Omental fat pad (tissue), 4 donors: ENCODE measurements at places on chromosomes 1 and 21. TPM values are rescaled to one million over a fixed set of nuclear protein-coding genes. Genes with fewer than 3 reads are reported as not detected.

The PKLR gene
- total RNA-seq = not detected

The CLCA1 gene
- not detected for total RNA-seq

DNA sequence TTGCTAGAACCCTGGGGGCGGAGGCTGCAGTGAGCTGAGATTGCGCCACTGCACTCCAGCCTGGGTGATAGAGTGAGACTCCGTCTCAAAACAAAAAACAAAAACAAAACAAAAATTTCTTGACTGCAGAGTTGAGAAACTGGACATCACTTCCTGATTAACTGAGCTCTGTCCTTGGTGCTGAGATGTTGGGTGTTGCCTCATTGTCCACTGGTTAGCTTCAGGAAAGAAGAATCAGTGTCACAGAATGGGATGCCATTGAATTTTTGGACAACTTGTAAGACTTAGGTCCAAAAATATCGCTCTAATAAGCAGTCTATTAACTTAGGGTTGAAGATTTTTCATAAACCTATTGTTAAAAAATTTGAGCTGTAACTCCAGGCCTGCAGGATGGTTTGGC lies 23.8 kb upstream of the KCNA10 start:
- DNase-seq = no peak

DNA sequence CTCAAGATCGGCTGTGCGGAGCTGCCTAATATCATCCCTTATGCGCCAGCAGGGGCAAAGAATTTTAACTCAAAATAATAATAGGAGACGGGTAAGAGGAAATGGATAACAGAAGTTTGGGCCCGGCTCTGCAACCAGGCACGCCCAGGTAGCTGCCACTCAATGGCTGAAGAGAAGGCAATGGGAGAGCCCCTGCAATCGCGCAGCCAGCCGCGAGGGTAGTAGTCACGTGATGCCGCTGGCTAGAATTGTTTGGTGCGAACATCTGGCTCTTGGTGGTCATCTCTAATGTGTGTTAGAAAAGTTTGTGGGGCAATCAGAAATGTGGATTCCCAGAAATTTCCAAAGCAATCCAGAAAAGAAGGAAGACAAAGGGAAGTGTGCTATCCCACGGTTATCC lies 12.3 kb downstream of the BARHL2 start:
- no peak for DNase-seq

DNA sequence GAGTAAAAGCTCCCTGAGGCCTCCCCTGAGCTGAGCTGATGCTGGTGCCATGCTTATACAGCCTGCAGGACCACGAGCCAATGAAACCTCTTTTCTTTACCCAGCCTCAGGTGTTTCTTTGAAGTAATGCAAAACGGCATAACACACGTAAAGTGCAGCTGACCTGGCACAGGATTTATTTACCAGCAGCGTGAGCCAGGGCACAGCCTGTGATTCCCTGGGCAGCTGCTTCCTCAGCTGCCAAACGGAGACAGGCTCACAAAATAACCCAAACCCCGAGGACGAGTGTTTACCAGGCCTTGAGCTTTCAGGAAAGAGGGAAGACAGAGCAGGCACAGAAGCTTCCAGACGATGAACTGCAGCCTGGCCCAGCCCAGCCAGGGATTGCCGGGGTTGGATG lies 120.6 kb upstream of the ARHGEF16 start:
- no peak for DNase-seq

DNA sequence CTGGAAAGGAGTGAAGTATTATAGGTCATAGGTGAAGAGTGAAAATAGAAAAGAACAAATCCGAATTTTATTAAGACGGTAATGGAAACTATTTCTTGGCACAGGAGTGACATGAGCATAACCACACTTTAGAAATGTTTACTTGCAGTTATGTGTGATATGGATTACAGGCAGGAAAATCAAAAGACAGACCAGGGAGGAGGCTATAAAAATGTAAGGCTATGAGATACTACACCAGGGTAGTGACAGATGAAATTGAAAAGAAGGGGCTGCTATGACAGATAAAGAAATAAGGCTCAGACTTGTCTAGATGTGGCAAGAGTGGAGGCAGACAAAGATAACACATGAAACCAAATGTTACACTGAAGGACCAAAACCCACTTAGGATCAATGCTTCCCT lies 31.7 kb downstream of the GPATCH2 start:
- DNase-seq = no peak

DNA sequence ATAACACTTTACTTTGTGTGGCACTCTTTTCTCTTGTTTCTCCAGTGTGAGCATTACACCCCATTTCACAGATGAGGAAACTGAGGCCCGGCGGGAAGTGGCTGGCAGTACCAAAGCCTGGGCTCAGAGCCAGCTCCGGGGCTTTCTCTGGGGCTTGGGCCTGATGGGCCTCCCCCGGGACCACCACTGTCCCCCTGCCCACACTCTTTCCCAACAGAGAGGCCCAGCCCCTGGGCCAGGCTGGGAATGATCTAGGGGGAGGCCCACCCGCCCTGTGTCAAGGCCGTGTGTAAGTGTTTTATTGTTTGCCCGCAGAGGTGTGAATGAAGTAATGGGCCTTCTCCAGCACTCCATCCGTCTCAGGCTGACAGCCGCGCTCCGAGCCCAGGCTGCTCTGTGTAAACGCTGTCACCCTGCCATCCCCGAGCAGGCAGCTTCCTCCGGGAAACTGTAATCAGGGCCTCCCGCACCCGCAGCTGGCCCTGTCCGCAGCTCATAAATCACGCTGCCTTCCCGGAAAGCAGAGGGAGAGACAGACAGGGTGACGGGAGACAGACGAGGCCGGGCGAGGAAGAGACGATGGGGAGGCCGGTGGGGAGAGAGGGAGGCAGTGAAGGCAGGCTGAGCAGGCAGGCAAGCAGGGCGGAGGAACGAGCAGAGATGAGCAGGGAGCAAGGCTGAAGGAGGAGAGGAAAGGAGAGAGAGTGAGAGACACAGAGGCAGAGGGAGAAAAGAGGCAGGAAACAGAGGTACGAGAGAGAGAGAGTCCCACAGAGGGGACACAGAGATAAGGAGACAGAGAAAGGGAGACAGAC lies 109.7 kb upstream of the ZBTB40 start:
- no peak for DNase-seq

The CD160 gene
- total RNA-seq = not detected

GRCh38 chr1:236425031-236425663 lies 31.1 kb downstream of the EDARADD start:
- DNase-seq = no peak

The NR1I3 gene
- total RNA-seq = not detected

The PRKAB2 gene
- total RNA-seq = 4.4 TPM

The PPFIA4 gene
- 1.2 TPM for total RNA-seq

- DNase-seq = no peak
Observed at GRCh38 chr1:2523191-2523890, 3.1 kb downstream of the PANK4 start.

- DNase-seq = no peak
Observed at GRCh38 chr1:91940496-91940895, 8.7 kb upstream of the BRDT start.

DNA sequence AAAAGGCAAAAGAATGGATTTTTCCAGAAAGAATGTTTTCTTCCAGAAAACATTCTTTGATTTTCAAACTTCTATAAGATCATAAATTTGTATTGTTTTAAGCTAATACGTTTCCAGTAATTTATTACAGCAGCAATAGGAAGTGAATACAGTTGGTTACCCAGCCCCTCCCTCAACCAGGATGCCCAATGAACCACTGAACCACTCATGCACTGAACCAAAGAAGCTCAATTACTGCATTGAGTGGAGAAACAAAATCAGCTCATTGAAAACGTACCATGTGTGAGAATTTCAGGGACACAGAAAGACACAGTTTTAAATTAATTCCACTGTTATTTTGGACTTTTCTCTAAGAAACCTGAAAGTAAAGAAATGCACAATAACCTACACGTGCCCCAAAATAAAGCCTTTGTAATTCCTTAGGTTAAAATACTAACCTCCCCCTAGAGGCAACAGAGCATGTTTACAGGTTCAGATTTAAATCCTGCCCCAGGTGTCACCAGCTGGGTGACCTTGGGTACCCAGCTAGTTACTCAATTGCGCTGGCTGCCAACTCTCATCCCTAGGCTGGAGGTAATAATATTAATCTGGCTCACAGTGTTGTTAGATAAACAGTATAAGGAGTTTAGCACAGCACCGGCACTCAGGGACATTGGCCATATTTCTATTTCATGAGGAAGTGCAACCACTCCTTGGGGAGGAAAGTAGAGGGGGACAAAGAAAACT lies 111.7 kb downstream of the NMNAT2 start:
- no peak for DNase-seq

GRCh38 chr1:227797625-227798024 lies 17.9 kb upstream of the PRSS38 start:
- no peak for DNase-seq

- no peak for DNase-seq
Observed at GRCh38 chr1:40927781-40928180, 51.7 kb upstream of the CTPS1 start.

- peak; percentile 89 for DNase-seq
Observed at GRCh38 chr1:119611701-119612113, 36.4 kb downstream of the ZNF697 start.

DNA sequence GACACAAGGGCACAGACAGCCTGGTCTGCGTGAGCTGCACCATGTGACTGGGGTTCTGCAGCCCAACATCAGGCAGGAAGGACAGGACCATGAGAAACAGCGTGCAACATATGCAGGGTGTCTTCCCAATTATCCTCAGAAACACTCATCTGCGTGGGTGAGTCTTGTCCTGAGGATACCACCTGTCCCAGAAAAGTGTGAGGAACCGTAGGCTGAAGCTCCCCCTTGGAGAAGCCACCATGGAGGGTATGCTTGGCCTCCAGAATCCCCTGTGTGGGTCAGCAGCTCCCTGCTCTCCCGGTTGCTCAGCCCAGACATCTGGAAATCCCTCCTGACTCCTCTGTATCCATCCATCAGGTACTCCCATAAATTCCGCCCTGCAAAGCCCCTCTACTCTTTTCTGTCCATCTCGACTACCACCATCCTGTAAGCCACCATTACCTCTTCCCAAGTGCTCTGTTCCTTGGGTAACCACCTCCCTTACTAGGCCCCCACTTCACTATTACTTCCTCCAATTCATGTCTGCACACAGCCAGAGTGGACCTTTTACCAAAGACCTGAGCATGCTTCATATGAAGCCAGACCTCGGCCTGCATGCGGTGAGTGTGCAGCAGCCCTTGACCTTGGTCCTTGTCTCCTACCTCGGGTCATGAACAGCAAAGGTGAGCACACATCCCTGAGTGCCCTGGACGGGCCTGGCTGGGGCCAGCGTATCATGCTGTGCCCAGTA lies 33.0 kb downstream of the ETS2 start:
- DNase-seq = no peak

- no peak for DNase-seq
Observed at GRCh38 chr21:41226853-41227252, 58.9 kb downstream of the BACE2 start.

DNA sequence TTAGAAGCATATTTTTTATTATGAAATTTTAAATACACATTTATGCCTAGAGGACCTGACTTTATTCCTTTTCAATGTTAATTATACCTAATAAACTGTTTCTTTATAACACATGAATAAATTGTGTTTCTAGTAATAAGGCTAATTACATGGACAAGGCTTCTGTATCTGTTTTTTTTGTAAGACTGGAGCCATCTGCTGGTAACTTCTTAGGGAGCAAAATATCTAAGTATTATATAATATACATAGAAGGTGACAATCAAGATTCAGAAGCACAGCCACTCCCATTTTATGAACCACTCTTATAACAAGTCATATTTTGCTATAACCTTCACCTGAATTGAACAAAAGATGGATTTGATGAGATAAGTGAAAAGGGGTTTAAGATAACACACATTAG lies 84.2 kb downstream of the LBR start:
- DNase-seq = no peak

DNA sequence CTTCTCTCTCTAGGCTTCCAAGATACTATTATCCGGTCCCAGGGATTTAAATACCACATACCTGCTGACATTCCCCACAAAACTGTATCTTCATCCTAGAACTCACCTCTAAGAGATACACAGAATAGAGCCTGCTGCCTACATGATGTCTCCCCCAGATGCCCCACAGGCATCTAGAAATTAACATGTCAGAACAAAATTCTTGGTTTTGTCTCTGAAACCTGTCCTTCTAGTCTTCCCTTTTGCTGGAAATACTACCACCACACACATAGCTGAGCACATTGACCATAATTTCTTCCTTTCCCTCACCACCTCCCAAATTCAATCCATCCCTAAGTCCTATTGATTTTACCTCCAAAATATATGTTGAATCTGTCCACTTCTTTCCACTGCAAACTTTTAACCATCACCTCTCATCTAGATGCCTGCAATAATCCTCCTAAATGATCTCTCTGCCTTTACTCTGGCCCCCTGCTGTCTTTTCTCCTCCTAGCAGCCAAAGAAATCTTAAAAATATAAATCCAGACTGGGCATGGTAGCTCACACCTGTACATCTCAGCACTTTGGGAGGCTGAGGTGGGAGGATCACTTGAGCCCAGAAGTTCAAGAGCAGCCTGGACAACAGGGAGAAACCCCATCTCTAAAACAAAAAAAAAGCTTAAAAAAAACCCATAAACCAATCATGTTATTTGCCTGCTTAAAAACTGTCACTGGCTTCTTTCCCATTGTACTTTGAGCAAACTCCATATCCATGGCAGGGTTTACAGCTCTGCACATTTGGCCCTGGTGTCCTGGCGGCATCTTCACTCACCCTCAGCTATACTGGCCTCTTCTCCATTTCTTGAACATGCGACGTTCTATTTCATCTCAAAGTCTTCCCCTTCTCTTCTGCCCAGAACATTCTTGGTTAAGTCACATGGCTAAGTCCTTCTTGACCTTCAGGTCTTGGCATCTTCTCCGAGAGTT lies 6.2 kb upstream of the FAM76A start:
- DNase-seq = no peak

The DPT gene
- total RNA-seq = 293 TPM

- DNase-seq = no peak
Observed at GRCh38 chr1:63135174-63135512, 187.2 kb upstream of the FOXD3 start.

The AGL gene
- 19.5 TPM for total RNA-seq

The S100A7 gene
- not detected for total RNA-seq

DNA sequence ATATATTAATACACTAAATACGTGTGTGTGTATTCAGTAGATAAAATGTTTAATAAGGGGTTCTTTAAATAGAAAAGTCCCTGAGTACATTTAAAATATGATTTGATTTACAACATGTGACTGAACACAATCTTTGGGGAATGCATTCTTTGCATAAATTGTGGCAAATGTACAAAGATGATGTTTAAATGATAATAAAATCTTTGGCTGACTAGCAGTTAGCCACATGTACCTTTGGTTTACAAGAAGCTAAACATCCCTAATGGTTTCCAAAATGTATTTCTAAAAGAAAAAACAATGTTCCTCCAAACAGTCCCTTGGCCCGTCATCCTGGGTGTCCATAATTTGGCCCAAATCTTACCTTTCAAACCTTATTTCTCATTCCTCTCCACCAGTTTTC lies 106.4 kb upstream of the MARK1 start:
- DNase-seq = no peak
